Ecto neural progenitor cell (in vitro differentiated cells): ENCODE measurements at places on chromosomes 2 and 18.

DNA sequence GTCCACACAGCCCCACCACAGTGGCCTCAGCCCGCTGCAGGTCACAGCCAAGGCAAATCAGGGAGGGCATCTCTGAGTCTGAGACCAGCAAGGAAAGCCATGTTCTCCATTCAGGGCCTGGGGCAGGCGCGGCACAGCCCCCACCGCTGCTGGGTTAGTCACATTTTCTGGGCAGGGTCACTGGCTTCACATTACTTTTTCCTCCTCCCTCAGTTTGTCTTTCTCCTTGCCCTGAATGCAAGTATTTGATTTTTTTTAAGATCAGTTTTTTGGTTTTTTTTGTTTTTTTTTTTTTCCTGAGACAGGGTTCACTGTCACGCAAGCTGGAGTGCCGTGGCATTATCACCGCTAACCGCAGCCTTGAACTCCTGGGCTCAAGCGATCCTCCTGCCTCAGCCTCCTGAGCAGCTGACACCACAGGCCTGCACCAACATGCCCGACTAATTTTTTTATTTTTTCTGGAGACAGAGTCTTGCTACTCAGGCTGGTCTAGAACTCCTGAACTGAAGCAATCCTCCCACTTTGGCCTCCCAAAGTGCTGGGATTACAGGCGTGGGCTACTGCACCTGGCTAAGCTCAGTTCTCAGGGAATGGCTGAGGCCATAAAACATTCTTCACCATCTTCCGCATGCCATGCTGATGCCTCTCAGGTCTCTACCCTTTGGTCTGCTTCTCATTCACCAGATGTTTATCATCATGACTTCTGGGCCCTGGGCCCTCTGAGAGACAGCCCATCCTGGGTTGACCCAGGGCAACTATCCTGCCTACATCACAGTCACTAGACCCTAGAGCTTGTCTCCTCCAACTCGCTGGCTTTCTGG lies 628 bp upstream of the CAPG start:
- DNase-seq = no peak

- DNase-seq = no peak
These were observed 91.0 kb downstream of the SCG2 start for GRCh38 chr2:223511168-223511567.

DNA sequence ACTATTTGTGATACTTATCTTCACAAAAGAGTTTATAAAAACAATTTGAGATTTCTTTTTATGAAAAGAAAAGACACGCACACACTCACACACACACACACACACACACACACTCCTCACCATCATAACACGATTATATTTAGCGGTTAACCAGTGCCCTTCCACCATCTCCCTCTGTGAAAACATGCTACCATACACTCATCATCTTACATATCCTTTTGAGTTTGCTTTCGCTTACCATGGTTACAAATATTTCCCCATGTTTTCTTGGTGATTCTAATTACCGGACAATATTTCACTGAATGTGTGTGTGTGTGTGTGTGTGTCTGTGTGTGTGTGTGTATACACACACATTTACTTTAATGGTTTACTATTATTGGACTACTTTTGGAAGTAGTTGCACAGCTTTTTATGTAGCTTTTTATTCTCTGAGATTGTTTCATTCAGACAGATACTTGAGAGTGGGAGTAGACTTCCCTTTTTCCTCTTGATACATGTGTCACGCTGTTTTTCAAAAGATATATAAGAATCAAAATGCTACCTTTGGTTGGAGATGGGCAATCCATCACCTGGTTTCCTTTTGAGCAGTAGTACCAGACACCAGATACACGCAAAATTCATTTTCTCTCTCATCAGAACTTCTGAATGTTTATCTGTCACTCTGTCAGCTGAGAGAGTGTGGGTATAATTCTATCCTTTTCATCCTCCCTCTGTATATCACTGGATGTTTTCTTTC lies 138.1 kb downstream of the SETBP1 start:
- DNase-seq = no peak

- no peak for DNase-seq
These were observed 319.5 kb downstream of the ALK start for GRCh38 chr2:29601872-29602271.

GRCh38 chr2:98730053-98730706 lies 752 bp downstream of the MGAT4A start:
- peak; percentile 66 for DNase-seq

DNA sequence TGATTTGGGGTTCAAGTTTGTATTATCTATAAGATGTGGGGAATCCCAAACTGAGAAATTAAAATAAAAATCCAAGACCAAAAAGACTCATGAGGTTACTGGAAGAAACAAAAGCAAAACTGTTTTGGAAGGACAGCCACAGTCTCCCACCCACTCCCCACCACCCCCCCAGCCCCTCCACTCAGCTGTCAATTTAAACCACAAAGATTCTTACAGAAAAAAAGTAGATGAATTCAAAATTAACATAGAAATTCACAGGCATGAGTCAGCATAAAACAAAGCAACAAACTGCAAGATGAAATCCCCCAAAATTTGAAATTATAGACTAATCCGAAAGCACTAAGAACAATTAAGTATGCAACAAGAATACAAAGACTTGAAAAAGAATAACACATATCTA lies 12.1 kb downstream of the MAP4K3 start:
- no peak for DNase-seq

- no peak for DNase-seq
These were observed 864.7 kb downstream of the TRIB2 start for GRCh38 chr2:13581471-13581870.

GRCh38 chr18:76317136-76317535 lies 177.9 kb downstream of the ZNF516 start:
- no peak for DNase-seq

DNA sequence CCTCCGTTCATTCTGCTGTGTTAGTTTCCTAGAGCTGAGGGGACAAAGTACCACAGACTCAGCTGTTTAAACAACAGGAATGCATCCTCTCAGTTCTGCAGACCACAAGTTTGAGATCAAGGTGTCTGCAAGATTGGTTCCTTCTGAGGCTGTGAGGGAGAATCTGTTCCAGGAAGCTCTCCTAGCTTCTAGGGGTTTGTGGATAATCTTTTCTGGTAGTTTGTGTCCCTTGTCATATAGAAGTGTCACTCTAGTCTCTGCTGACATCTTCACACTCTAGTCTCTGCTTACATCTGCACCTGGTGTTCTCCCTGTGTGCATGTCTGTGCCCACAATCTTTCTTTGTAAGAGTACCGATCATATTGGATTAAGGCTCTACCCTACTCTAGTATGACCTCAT lies 581.8 kb downstream of the RNF144A start:
- DNase-seq = no peak

DNA sequence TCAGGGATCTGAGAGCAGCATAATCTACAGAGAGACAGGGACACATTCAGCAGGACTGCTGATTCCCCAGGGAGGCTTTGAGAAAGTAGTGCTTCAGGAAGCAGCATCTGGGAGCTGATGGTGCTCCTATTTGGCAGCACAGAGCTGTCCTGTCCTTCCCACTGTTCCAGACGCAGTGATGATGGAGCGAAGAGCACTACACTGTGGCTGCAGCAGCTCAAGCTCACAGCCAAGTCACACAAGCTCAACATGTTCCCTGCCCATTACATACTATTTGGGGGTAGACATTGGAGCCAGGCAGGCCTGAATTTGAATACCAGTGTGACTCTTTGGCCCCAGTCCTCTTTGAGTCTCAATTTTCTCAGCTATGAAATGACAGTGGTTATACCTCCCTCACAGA lies 15.2 kb upstream of the GALM start:
- DNase-seq = no peak

- DNase-seq = peak; percentile 42
These were observed 95.8 kb upstream of the GPC1 start for GRCh38 chr2:240339411-240340360.

DNA sequence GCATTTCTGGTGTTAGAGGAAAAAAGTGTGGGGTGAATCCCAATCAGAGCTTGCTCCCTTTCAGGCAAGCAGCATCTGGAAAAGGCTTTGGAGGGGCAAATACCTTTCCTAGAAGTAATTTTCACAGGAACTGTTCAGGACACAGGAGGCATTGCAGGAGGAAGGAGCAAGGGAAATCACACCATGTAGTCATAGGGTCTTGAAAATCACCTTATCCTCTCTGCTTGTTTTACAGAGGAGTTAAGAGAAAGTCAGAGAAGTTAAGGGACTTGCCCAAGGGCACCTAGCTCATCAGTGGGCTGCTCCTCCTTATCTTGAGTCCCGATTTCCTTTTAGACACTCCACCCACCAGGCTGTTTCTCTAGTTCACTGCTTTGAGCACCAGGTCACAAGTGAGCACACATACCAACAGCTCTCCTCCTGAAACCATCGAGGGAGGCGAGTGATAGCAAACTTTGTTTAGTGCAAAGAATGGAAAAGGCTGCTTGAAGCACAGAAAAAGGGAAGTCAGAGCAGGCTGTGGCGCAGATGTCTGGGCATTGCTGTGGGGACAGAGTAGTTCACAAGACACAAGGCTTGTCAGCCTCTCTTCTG lies 89.2 kb upstream of the CXCR4 start:
- DNase-seq = no peak

DNA sequence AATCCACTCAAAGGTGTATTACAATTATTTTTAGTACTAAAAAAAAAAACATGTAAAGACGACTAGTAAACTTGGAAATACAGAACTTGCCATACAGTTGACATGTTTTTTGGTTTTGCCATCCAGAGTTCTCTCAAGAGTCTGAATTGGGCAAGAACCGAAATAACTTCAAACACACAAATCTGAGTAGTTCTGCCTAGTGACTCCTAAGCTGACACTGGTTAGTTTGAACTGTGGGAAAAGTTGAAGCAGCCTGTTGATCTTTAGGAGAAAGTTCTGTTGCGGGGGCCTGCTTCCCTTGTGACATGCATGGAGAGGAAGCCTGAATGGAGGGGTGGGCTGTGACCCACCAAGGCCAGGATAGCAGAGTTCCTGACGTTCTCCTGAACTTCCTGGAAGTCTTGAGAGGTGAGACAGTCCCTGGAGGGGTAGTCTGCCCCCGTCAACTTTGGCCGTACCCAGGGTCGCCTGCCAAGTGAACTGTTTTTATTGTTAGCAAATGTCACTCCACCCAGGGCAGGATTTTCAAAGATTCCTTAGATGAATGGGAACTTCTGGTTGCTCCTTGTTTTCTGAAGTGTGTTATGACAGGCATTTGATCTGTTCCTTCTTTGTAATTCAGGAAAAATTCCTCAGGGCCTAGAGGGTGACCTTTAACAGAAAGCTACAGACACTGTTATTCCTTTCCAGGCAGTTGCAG lies 85.6 kb upstream of the SPTBN1 start:
- DNase-seq = no peak

- DNase-seq = no peak
These were observed 74.5 kb downstream of the PIEZO2 start for GRCh38 chr18:11074889-11075288.

- DNase-seq = no peak
These were observed 176.6 kb downstream of the HDAC4 start for GRCh38 chr2:239224199-239224570.

DNA sequence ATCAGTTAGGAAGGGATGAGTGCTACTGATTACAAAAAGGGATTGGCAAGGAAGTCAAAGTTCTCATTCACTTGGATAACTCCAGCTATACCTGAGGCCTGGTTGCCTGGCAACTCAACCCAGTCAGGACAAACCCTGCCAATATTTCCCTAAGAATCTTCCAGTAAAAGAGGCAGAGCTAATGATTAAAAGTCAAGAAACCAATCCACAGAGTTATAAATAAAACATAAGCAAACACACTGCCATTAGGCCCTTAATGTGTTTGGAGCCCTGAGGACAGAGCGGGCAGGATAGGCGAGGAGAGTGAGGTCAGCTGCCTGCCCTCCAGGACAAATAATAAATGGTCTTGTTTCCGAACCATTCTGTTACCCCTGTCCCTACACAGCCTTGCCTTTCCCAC lies 215.6 kb upstream of the NABP1 start:
- DNase-seq = no peak

DNA sequence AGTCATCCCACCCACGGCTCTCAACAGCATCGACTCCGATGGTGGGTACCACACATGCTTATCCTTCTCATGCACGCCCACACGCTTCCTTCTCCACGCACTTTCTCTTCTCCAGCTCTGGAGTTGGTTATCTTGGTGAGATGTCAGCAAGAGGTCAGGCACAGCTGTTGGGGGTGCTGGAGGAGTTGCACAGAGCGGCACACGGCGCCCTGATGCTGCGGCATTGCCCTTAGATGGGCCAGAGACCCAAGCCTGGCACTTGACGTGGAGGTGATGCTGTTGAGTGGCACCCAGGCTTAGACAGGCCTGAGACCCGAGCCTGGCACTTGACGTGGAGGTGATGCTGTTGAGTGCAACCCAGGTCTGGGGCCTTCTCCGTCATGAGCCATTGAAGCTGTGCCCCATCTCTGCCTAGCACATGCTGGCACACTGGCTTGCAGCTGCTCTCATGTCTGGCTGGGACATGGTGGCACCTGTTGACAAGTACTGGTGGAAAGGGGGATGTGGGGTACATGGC lies 83.2 kb downstream of the DGKD start:
- DNase-seq = no peak

- DNase-seq = peak; percentile 89
These were observed 781 bp upstream of the SOX11 start for GRCh38 chr2:5691221-5691984.

DNA sequence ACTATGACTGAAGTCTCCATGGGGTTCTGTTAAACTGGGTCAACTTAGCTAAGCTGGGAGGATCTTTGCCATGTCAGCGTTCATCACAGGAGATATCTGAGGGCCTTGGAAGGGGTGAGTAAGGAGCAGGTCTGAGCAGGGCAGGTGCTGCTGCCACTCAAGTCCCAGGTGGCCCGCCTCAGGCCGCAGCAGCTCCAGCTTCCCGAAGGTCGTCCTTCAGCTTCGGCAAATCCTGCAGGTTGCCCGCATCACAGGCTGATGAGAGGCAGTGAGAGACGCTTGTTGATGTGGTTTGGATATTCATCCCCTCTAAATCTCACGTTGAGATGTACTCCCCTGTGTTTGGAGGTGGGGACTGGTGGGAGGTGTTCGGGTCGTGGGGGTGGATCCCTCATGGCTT lies 166.6 kb downstream of the VAPA start:
- no peak for DNase-seq

- DNase-seq = peak; percentile 76
These were observed 97.0 kb downstream of the FOXI3 start for GRCh38 chr2:88355486-88355885.

- DNase-seq = no peak
These were observed 68.6 kb upstream of the PXDN start for GRCh38 chr2:1812926-1813325.

GRCh38 chr2:101961338-101962191 lies 30.2 kb upstream of the IL1R2 start:
- DNase-seq = no peak

DNA sequence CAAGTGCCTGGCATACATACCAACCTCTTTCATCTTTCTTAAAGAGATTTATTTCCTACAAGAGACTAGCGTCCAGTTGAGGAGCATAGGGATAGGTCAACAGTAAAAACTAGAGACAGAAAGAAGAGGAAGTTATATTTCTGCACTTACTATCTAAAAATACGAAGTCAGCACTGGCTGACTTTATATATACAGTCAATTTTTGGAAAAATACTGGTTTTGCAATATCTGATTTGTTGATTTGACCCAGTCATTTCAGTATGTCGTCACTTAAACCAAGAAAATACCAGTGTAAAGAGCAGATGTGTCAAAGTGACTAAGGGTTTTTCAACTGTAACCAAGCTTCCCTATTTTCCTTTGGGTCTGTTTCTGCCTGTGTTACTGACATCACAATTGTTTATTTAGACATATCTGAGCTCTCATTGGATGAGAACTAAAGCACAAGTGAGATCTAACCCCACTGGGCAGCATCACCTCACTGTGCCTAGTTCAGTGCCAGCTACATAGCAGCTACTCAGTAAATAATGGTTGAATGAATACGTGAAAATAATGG lies 23.0 kb downstream of the CYTIP start:
- DNase-seq = no peak
